Naive B cell (primary cell): ENCODE measurements at places on chromosomes 5 and 9. TPM values are rescaled to one million over a fixed set of nuclear protein-coding genes. Genes with fewer than 3 reads are reported as not detected.

Gene SLC6A19
- polyA plus RNA-seq: not detected

DNA sequence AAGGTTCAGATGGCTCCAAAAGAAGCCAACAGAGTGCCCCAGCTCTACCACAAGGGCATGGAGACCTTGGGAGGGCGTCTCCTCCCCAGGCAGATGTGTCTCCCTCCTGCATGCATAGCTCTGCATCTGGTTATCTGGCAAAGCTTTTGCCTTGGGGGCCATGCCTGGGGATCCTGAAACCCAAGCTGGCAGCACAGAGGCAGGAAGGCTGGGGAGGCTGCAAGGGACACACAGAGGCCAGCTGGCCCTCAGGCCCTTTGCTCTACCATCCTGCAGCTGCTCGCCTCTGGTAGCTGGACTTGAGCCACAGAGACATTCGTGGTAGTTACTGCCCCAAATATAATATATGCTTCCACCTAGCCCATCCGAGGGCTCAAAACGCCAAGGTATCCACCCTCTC lies 3.9 kb downstream of the SEPTIN8 start:
- DNase-seq: no peak

Gene CER1
- polyA plus RNA-seq: not detected

DNA sequence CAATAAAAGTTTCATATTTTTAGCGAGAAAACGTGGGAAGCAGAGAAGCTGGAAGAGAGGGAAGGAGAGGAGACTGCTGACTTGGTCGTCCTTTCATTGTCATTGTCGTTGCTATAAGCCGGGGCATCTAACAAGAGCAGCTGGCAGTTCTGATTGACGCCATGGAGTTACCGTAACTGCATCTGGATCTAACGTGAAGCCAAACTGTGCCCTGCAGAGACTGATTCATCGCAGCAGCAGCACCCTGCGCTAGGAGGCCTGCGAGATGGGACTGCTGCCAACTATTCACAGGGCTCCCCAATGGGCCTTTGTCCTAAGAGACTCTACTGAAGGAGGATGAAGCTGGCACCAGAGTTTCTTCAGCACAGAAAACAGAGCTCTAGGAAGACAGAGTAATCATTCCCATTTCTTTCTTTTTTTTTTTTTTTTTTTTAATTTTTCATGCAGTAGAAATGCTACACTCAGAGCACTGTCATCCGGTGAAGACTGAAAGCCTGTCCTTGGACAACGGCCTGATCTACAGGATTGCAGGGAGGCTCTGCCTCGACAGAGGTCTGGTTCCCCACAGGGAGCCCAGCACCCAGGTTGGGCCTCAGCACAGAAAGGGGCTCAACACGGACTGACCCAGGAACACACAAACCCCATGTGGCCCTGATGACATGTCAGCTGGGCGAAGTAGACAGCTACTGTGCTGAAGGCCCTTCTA lies 47.8 kb downstream of the RETREG1 start:
- no peak for DNase-seq

DNA sequence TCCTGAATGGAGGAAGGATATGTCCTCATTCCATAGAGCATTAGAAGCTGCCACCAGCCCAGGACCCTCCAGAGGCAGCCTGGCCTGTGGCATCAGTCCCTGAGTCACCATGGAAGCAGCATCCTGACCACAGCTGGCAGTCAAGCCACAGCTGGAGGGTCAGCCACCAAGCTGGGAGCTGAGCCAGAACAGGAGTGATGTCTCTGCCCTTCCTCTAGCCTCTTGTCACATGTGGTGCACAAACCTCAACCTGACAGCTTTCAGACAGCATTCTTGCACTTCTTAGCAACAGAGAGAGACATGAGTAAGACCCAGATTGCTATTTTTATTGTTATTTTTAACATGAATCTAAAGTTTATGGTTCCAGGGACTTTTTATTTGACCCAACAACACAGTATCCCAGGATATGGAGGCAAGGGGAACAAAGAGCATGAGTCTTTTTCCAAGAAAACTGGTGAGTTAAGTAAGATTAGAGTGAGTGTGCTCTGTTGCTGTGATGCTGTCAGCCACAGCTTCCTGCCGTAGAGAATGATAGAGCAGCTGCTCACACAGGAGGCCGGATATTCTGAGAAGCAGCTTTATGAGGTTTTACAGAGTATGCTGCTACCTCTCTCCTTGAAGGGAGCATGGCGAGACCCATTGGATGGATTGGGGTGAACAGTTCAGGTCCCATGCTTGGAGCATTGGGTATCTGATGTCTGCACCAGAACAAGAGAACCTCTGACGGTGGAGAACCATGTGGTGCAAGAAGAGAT lies 13.0 kb upstream of the CYFIP2 start:
- DNase-seq: no peak

DNA sequence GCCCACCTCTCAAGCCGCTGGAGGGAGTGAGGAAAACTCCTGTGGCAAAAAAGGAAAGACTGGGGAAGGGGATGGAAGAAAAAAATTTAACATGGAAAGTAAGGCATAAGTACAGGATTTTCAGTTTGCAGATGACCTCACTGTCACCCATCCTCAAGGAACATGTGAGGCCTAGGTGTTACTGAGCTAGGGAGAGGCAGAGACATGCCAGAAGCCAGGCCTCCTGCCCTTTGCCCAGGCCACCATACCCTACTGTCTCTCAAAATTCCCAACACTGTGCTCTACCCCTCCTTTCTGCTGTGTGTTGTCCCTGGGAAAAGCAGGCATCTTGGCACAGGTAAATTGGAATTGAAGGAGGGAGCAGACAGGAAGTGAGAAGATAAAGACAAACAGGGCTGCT lies 4.4 kb upstream of the MGAT1 start:
- DNase-seq: no peak

GRCh38 chr9:117952581-117952980 lies 248.4 kb downstream of the TLR4 start:
- no peak for DNase-seq

GRCh38 chr5:56640763-56641406 lies 174.5 kb upstream of the MAP3K1 start:
- DNase-seq: peak; percentile 54

Gene PCDHGB5
- polyA plus RNA-seq: not detected

Gene COL23A1
- polyA plus RNA-seq: not detected

GRCh38 chr5:121691478-121691877 lies 160.2 kb upstream of the FTMT start:
- no peak for DNase-seq

DNA sequence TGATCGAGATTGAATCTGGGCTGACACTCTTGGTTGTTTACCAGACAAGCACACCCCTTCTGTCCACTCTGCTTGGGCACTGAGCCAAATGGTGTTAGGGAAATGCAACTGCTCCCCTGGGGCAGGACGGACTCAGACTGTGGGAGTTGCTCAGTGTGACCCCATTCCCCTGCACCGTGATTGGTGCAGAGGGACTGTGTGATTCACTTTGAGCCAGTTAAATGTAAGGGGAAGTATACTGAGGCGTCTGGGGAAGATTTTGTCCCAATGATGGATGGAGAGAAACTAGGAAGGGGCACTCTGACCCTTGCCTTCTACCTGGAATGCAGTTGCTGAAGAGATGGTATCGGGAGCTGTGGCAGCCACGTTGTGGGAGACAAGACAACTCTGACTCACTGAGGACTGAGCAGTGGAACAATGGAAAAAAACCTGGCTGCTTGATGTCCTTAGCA lies 196.0 kb upstream of the ANKRD55 start:
- no peak for DNase-seq
